IPS DF 6.9 (cell line): ENCODE measurements at places on chromosomes 3 and 15.

GRCh38 chr3:66023738-66024385 is 14.9 kb downstream of the MAGI1 start:
- H3K36me3 ChIP-seq = no peaks in the 10 kb centered on the region
- H3K27ac ChIP-seq = no peak overlapping the region
- no peak overlapping the region for H3K4me3 ChIP-seq
- no peaks in the 10 kb centered on the region for H3K27me3 ChIP-seq
- no peaks in the 10 kb centered on the region for H3K4me1 ChIP-seq

GRCh38 chr15:69237718-69238117 is 61.0 kb upstream of the PAQR5 start:
- H3K27me3 ChIP-seq = no peaks in the 10 kb centered on the region
- no peak overlapping the region for H3K27ac ChIP-seq
- no peaks in the 10 kb centered on the region for H3K4me1 ChIP-seq
- no peak for DNase-seq
- no peaks in the 10 kb centered on the region for H3K36me3 ChIP-seq

DNA sequence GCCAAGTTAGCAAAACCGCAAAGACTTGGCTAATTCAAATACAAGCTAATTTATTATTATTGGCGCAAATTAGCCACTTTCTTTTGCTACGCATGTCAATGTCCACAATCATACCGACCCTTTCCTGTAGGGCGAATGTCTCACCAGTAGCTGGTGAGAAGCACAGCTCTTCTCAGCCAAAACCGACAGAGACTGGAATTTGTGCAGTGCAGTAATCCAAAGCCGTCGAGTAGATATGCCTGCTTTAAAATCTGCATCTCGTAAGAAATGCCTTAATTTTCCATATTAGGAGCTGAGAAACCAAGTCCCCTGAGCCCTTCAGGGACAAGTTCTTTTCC is 614 bp upstream of the MINDY2 start:
- no peaks in the 10 kb centered on the region for H3K4me1 ChIP-seq
- H3K36me3 ChIP-seq = no peaks in the 10 kb centered on the region
- no peaks in the 10 kb centered on the region for H3K27me3 ChIP-seq
- no peak overlapping the region for H3K27ac ChIP-seq
- peak overlapping the region; percentile 44; the same call in 1 of the 2 replicates for H3K4me3 ChIP-seq

- DNase-seq = no peak
- peaks cover 4% of the 10 kb centered on the region; the same call in 1 of the 2 replicates for H3K4me1 ChIP-seq
- H3K4me3 ChIP-seq = no peak overlapping the region
- H3K27me3 ChIP-seq = no peaks in the 10 kb centered on the region
- H3K27ac ChIP-seq = no peak overlapping the region
Observed at GRCh38 chr3:133944641-133945380, 49.1 kb upstream of the RAB6B start.

- no peak overlapping the region for H3K4me3 ChIP-seq
- no peaks in the 10 kb centered on the region for H3K27me3 ChIP-seq
- H3K36me3 ChIP-seq = no peaks in the 10 kb centered on the region
Observed at GRCh38 chr3:28022916-28023315, 218.5 kb upstream of the CMC1 start.
